Panc1 (cell line): ENCODE measurements at places on chromosomes 4 and X.

DNA sequence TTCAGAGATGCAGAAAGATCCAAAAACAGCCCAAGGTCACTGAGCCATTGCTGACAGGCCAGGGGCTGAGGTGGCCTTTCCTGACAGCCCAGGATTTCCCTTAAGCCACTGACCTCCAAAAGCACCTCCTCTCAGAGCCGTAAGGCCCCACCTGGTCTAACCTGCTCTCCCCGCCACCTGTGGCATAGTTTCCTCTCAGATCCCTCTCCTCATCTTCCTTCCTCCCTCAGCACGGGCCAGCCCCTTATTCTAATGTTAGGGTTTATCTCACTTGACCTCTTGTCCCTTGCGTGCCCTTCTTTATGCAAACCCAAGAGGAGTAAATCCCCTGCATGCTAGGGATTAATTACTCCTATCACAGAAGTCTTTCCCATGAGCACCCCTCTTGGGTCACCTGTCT lies 113.0 kb downstream of the RBM47 start:
- no peak for DNase-seq

GRCh38 chr4:24328711-24329110 lies 255.6 kb downstream of the DHX15 start:
- DNase-seq: no peak

DNA sequence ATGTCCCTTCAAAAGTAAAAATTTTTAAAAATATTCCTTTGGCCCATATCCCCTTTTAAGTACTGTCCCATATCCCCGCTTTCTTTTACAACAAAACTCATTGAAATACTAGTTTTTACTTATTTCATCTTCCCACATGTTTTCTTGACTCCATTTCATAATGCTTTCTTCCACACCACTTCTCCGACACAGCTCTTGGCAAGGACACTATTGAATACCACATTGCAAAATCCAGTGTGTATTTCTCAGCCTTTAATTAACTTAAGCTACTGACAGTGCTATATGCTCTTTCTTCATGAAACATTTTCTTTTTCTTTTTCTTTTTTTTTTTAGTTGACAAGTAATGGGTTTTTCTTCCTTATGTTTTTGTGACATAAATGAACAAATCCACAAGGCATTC lies 28.8 kb downstream of the PRDM8 start:
- no peak for DNase-seq

- no peak for DNase-seq
Observed at GRCh38 chr4:53371843-53372521, 5.5 kb upstream of the FIP1L1 start.

DNA sequence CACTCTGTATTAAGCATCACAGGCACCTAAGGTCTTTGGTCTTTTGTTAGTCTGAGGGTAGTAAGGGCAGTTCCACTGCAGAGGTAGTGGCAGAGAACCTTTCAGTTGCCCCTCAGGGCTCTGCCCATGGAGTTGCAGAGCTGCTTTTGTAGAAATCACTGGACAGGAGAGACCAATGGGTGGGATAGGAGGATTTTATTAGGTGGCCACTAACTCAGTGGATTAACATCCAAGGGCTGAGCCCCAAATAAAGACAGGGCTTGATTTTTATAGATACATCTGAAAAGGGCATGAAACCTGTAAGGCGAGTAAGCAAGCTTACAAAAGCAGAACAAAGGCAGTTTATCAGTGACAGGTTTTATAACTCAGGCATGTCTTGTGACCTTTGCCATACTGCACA lies 1035.4 kb downstream of the SH3BGRL start:
- no peak for DNase-seq

GRCh38 chrX:129825746-129826505 lies 17.8 kb downstream of the ZDHHC9 start:
- DNase-seq: no peak

DNA sequence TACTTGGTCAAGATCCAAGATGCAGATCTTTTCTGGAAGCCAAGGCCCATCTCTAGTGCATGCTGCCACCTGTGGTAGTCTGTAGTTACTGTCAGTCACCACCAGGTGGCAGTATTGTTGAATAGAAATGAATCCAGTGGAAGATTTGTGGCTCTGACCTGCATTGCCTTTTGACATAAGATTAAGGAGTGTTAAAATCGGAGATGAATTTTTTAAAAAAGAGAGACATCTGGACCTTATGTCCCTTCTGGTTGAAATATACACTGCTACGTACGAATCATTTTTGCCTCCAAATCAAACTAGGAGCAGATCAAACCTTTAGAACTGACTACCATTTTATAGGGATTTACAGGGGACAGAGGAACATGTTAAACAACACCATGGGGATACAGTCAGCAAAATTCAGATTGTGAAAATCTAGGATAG lies 46.9 kb upstream of the RHOH start:
- peak; percentile 41 for DNase-seq

GRCh38 chrX:139518475-139518874 lies 12.1 kb upstream of the F9 start:
- no peak for DNase-seq

GRCh38 chrX:101732870-101733269 lies 73.2 kb upstream of the ARMCX2 start:
- DNase-seq: no peak

- no peak for DNase-seq
Observed at GRCh38 chrX:119292445-119292844, 56.4 kb downstream of the PGRMC1 start.

- DNase-seq: peak; percentile 35
Observed at GRCh38 chrX:1581132-1581531, 10.3 kb upstream of the AKAP17A start.

GRCh38 chrX:39730662-39731329 lies 367.0 kb downstream of the BCOR start:
- no peak for DNase-seq

DNA sequence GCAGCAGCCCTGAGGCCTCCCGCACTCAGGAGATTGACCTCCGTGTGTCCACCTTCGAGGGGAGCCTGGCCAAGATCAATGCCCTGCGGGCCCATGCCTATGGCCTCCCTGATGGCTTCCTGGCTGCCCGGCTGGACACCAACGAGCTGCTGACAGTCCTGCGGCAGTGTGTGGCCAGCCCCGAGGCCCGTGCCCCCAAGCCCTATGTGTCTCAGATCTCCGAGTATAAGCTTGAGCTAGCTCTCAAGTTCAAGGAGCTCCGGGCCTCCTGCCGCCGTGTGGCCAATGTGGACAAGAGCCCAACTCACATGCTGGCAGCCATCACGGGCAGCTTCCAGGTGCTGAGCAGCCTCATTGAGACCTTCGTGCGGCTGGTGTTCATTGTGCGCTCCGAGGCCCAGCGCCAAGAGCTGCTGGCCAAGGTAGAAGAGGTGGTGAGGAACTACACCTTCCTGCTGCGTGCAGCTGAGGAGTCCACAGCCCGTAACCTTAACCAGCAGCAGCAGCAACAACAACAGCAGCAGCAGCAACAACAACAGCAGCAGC lies 25.5 kb upstream of the PRPS1 start:
- DNase-seq: no peak

- DNase-seq: no peak
Observed at GRCh38 chrX:112197840-112198239, 115.3 kb upstream of the TRPC5 start.

DNA sequence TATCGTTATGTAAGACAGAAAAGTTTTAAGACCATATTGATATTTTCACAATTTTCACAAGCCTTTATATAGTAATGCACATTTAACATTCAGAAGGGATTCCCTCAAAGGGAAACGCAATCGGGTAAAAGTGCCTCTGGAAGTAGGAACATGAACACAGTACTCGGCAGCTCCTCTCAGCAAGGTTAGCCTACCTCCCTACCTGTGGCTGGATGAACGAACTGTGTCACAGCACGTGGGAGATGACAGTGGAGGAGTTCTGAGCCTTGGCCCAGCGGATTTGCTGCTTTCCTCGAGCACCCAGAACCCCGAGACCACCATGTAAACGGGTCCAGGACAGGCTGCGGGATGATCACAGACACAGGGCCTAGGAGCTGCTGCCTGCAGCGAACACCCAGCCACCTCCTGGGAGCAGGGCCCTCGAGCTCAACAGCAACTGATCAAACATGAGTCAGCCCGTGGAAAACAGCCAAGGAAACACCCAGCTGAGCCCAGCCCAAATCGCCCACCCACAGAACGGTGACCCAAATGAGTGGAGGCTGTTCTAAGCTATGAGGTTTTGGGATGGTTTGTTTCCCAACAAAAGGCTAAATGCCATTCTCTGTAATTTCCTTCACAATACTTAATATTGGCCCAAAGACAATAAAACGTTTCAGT lies 30.4 kb downstream of the FAT1 start:
- DNase-seq: peak; percentile 72

DNA sequence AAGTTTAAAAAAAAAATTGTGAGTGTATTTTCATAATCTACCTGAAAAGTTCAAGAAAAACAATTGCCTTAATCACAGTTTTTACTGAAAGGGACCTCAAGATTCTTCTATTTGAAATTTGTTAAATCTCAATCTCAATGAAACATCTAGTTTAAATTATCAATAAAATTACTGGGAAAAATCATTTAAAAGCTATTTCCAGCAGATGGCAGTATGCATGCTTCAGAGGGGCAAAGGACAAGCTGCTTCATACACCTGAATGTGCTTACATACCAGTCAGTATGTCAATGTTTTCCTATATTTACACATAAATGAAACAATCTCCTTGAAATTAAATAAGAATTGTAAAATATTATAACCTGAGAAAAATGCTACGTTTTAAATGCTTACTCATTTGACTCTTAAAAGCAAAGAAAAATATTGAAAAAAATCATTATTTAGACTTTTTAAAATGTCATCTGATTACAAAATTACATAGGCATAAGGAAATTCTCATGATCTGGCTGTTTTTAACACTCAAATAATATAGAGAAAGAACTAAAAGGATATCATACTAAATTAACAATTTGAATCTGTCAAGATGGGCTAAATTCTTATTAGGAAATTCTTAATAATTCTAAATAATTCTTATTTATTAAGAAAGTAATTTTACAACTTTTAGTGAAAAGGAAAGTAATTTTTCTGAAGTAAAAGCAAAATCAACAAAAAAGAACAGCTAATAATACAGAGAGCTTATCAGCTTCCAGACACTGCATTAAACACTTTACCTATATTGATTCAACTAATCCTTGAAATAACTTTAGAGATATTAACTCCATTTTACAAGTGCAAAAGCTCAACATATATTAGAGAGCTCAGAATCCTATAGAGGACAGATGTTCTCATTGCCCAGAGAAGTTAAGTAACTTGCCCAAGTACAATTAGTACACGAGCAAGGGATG lies 242.1 kb downstream of the ADAMTS3 start:
- no peak for DNase-seq

- DNase-seq: no peak
Observed at GRCh38 chr4:76732246-76732645, 165.7 kb downstream of the SOWAHB start.

DNA sequence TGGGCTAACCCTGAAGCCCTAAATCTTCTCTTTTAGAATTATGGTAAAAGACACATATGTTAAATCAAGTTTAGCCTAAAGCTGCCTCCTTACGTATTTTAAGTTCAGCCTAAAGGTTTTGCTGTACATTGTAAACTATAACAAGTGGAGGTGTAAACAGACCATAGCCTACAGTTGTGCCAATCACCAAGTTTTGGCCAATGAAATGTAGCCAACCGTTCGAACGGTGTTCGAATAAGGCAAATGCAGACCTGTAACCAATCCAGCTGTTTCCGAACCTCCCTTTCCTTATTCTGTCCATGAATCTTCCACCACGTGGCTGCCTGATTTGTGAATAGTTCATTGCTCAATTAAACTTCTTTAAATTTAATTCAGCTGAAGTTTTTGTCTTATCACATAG lies 52.1 kb upstream of the TBC1D9 start:
- no peak for DNase-seq

- no peak for DNase-seq
Observed at GRCh38 chrX:113289503-113289902, 448.9 kb upstream of the AMOT start.

GRCh38 chrX:152917656-152918579 lies 20.1 kb downstream of the ZNF185 start:
- DNase-seq: no peak

- DNase-seq: no peak
Observed at GRCh38 chrX:24207826-24208225, 58.3 kb downstream of the ZFX start.

- no peak for DNase-seq
Observed at GRCh38 chr4:107837317-107837716, 12.6 kb downstream of the SGMS2 start.

DNA sequence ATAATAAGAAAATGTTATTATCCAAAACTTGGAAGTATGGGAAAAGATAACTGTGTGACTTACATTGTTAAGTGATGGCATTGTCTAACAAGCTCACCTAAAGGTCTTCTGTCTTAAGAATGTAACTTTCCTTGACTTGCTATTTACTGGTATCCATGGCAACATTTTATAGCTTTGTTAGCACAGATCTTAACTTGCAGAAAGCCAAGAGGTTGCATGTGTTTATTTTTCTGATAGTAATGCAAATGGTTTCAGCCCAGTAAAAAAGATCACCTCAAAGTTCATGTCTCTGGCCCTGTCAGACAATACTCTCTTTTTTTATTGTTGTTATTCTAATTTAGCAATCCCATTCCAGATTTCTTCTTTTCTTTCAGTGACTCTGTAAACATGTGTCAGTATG lies 425.3 kb downstream of the SPRY1 start:
- DNase-seq: no peak

GRCh38 chr4:55087009-55087912 lies 38.1 kb downstream of the KDR start:
- DNase-seq: no peak

- no peak for DNase-seq
Observed at GRCh38 chr4:85784947-85785346, 310.0 kb downstream of the ARHGAP24 start.

DNA sequence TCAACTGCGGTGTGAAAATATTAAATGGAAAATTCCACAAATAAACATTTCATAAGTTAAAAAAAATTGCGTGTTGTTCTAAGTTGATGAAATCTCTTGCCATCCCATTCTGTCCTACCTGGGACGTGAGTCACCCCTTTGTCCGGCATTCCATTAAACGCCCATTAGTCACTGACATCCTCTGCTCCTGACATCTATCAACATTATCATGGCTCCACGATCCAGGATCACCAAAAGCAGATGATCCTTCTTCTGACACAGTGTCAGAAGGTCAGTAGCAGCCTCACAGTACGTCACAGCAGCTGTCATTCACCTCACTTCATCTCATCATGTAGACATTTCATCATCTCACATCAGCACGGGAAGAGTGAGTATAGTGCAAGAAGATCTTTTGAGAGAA lies 125.7 kb downstream of the ZNF827 start:
- DNase-seq: no peak

GRCh38 chrX:147757750-147758149 lies 154.0 kb upstream of the FMR1 start:
- DNase-seq: no peak
